Liver (tissue), 10 donors: ENCODE measurements at places on chromosomes 1 and 21.

GRCh38 chr21:43362915-43363314, 64.0 kb downstream of the SIK1 start:
- no peaks in the 10 kb centered on the region for H3K36me3 ChIP-seq
- DNase-seq, result no peak
- peak overlapping the region; percentile 74 for H3K27ac ChIP-seq
- H3K27me3 ChIP-seq, result no peaks in the 10 kb centered on the region
- H3K4me3 ChIP-seq, result no peak overlapping the region
- H3K4me1 ChIP-seq, result no peaks in the 10 kb centered on the region

- H3K27me3 ChIP-seq, result no peaks in the 10 kb centered on the region
- H3K36me3 ChIP-seq, result no peaks in the 10 kb centered on the region
- H3K4me3 ChIP-seq, result no peak overlapping the region
- H3K4me1 ChIP-seq, result peaks cover 13% of the 10 kb centered on the region
- no peak for DNase-seq
Observed at GRCh38 chr1:8889925-8890785, 11.7 kb upstream of the ENO1 start.

- no peak overlapping the region for H3K4me3 ChIP-seq
- DNase-seq, result no peak
- H3K27ac ChIP-seq, result no peak overlapping the region
- H3K27me3 ChIP-seq, result no peaks in the 10 kb centered on the region
- H3K36me3 ChIP-seq, result no peaks in the 10 kb centered on the region
- H3K4me1 ChIP-seq, result peaks cover 14% of the 10 kb centered on the region
Observed at GRCh38 chr1:10945991-10946509, 66.4 kb upstream of the TARDBP start.

DNA sequence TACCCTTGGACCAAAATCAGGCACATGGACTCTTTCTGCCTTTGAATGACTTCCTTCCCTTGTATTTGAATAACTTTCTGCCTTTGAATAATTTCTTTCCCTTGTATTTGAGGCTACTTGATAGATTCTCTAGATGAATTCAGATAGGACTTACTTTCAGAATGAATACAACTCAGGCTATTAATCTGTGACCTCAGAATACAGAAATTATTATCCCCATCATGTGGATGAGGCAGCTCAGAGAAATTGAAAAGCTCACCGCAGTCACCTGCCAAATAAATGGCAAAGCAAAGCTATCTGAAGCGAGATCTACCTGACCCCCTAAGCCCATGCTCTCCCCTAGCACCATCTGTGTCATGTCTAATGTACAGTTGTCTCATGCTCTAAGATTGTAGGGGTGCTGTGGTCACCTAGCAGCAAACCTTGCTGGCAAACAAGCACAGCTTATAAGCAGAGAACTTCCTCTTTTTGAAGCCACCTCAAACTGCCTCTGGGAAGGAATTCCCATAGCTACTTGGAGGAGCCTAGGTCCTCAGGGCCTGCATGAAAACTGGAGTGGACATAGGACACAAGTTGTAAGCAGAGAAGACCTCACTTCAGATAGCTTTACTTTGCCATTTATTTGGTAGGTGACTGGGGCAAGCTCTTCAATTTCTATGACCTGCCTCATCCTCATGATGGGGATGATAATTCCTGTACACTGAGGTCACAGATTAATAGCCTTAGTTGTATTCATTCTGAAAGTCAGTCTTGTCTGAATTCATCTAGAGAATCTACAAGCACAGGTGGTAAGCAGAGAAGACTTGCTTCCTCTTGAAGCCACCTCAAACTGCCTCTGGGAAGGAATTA, 66.1 kb downstream of the FASLG start:
- no peaks in the 10 kb centered on the region for H3K4me1 ChIP-seq
- DNase-seq, result no peak
